ENCODE measurements at places on chromosomes 16 and 17. TPM values are rescaled to one million over a fixed set of nuclear protein-coding genes. Genes with fewer than 3 reads are reported as not detected.

GRCh38 chr16:23843143-23843542 lies 7.4 kb downstream of the PRKCB start:
- no peak for DNase-seq

DNA sequence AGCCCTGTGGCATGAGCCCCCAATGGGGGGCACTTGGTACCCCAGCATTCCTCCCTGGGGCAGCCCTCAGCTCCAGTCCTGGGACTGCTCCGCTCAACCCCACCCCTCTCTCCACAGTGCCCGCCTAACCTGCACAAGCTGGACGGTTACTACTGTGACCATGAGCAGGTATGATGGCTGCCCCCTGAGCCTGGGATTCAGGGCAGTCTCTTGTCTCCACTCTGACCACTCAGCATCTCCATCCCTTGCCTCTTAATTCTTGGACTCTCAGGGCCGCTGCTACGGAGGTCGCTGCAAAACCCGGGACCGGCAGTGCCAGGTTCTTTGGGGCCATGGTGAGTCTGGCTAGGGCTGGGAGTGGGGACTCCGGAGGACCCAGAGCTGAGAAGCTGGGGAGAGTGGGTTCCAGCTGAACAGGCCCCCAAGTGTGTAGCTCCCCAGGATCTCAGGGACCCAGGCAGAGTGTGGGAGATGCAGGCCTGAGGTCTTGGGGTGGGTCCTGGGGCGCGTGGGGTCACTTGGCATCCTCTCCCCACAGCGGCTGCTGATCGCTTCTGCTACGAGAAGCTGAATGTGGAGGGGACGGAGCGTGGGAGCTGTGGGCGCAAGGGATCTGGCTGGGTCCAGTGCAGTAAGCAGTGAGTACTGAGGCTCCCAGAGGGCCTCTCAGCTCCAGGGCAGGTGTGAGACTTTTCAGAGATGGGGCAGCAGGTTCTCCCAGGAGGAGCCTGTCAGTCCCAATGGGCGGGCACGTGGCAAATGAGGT lies 18.0 kb downstream of the ADAM11 start:
- no peak for DNase-seq

DNA sequence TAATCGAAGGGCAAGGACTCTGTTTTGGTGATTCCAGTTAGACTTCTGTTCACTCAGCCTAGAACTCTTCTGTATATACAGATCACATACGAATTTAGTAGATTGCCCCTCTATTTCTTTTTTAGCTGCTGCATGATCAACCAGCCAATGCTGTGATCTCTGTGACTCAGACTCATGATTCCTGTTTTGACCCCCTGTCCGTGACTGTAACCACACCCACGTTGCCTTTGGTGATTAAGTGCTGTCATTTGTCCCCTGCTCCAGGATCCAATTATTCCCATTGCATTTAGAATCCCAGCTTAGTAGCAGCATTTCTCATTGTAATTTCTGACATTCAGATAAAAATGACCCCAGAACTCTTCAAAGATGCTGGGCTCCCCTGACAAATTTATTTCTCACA lies 545.7 kb downstream of the NPIPA7 start:
- DNase-seq: no peak

- DNase-seq: peak; percentile 47
These were observed 21.2 kb downstream of the SLC39A11 start for GRCh38 chr17:73071066-73071999.

The PSMC3IP gene
- 1.3 TPM for total RNA-seq

All from hematopoietic multipotent progenitor cell (in vitro differentiated cells).